T-helper 1 cell treated with Interleukin-12 subunit alpha and Interleukin-12 subunit beta and Interleukin-4 antibody, amounts not matched to agents 30 ng/mL and 1 ng/mL, for 36 hours (primary cell): ENCODE measurements at places on chromosomes 1 and 21. TPM values are rescaled to one million over a fixed set of nuclear protein-coding genes. Genes with fewer than 3 reads are reported as not detected.

The MRPL9 gene
- 108 and 113 TPM in 2 replicates for total RNA-seq

The KIF21B gene
- 92.8 and 94.7 TPM in 2 replicates for total RNA-seq

The CYYR1 gene
- not detected in 2 replicates for total RNA-seq

The CLEC20A gene
- total RNA-seq = not detected in 2 replicates

The DNALI1 gene
- total RNA-seq = 0.32 TPM in 1 of 2 replicates, not detected in the other

The CD84 gene
- 21.1 and 25.4 TPM in 2 replicates for total RNA-seq

The GPR37L1 gene
- not detected in 2 replicates for total RNA-seq

The GUCA2B gene
- not detected in 2 replicates for total RNA-seq

The GLUL gene
- 218 and 225 TPM in 2 replicates for total RNA-seq

The C4BPA gene
- not detected in 2 replicates for total RNA-seq

The ZBTB40 gene
- total RNA-seq = 22.1 TPM in 2 replicates

The GJA9 gene
- not detected in 2 replicates for total RNA-seq

The TRIM46 gene
- total RNA-seq = 19.8 and 20.1 TPM in 2 replicates

The PTPRU gene
- total RNA-seq = 0.56 and 0.71 TPM in 2 replicates

The DIPK1A gene
- 16.1 and 17.6 TPM in 2 replicates for total RNA-seq

The OLIG2 gene
- not detected in 2 replicates for total RNA-seq

The CDC20 gene
- 95.9 and 103 TPM in 2 replicates for total RNA-seq

The THBS3 gene
- 19.7 and 20.6 TPM in 2 replicates for total RNA-seq

The FMO5 gene
- 0.12 and 0.41 TPM in 2 replicates for total RNA-seq

The VSIG8 gene
- not detected in 2 replicates for total RNA-seq

The OR10K2 gene
- not detected in 2 replicates for total RNA-seq

The TTC22 gene
- 10.2 and 11.0 TPM in 2 replicates for total RNA-seq

The FBLIM1 gene
- total RNA-seq = not detected in 2 replicates

The TMPRSS3 gene
- 5.8 and 7.8 TPM in 2 replicates for total RNA-seq

The CFHR5 gene
- not detected in 2 replicates for total RNA-seq

The BARHL2 gene
- not detected in 2 replicates for total RNA-seq

The SHISA4 gene
- total RNA-seq = 1.8 and 2.2 TPM in 2 replicates

The GCSAML gene
- total RNA-seq = not detected in 2 replicates

The C1orf94 gene
- not detected in 2 replicates for total RNA-seq

The FAM72A gene
- 22.1 and 24.7 TPM in 2 replicates for total RNA-seq

The NT5C1A gene
- total RNA-seq = 0.56 and 1.1 TPM in 2 replicates

The SPAG17 gene
- not detected in 2 replicates for total RNA-seq

The TMEM269 gene
- 0.32 and 0.54 TPM in 2 replicates for total RNA-seq

The SPRR2F gene
- total RNA-seq = not detected in 2 replicates

The FCN3 gene
- total RNA-seq = not detected in 2 replicates

The IRF2BP2 gene
- 160 and 166 TPM in 2 replicates for total RNA-seq

The UTS2 gene
- total RNA-seq = not detected in 2 replicates

The FAM78B gene
- total RNA-seq = 0.86 and 0.93 TPM in 2 replicates

The LCE1D gene
- total RNA-seq = not detected in 2 replicates

The SMAP2 gene
- 235 and 239 TPM in 2 replicates for total RNA-seq

The TMEM82 gene
- total RNA-seq = not detected in 2 replicates

The INSRR gene
- total RNA-seq = 0.63 and 0.81 TPM in 2 replicates

The DIRAS3 gene
- not detected in 2 replicates for total RNA-seq

The XKR8 gene
- total RNA-seq = 9.9 and 10.2 TPM in 2 replicates

The SAMD13 gene
- not detected in 2 replicates for total RNA-seq

The TNNI3K gene
- not detected in 2 replicates for total RNA-seq

The S100A4 gene
- 762 and 767 TPM in 2 replicates for total RNA-seq

The CFHR3 gene
- not detected in 2 replicates for total RNA-seq

The CHI3L2 gene
- 19.1 and 23.9 TPM in 2 replicates for total RNA-seq
